Activated naive CD4-positive, alpha-beta T cell treated with anti-CD3 and anti-CD28 coated beads, Interleukin-2, amount 50 U/mL, for 72 hours (primary cell): ENCODE measurements at places on chromosomes 3 and 15.
A peak's percentile ranks its signal among the peaks of the same experiment; 100 is the strongest.

GRCh38 chr3:132569153-132569552 is 27.9 kb upstream of the ACKR4 start:
- DNase-seq = no peak

GRCh38 chr3:44680921-44681455 is 31.5 kb upstream of the ZNF502 start:
- DNase-seq = no peak

DNA sequence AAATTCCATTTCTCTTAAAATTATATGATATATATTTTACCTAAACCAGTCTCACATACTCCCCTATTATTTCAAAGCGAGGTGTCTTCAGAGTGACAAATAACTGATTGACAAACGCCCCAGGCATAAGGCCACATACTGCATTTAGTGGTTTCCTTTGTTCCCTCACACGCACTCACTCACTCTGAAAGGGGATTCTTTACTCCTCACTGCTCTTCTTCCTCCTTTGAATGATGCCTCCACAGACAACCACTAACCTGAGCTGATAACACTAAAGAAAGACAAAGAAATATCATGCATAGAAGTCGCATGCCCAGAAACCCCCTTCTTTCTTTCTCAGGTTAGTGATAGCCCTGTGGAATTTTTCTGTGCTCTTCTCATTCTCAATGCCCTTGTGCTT is 24.1 kb upstream of the BBX start:
- DNase-seq = no peak

DNA sequence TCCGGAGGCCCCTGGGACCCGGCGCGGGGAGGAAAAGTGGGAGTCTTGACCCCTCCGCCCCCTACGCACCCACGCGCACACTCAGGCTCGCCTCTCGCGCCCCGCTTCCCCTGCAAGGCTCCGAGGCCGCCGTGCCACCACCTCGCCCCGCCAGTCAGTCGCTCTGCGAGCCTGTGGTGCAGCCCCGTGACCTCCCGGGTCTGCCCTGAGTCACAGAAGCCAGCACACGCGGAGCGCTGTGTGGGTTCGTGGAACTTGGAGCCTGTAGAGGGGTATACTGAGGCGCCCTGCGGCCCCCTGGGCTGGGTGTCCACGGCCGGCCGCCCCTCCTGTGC is 380 bp upstream of the ALS2CL start:
- peak; percentile 41 for DNase-seq

- no peak for DNase-seq
Measured at GRCh38 chr15:36472672-36473071, 106.8 kb upstream of the CDIN1 start.
